ENCODE measurements at places on chromosomes 11 and 22. TPM values are rescaled to one million over a fixed set of nuclear protein-coding genes. Genes with fewer than 3 reads are reported as not detected.

TFIP11 gene
- total RNA-seq, result 18.3 TPM

LUZP2 gene
- total RNA-seq, result under 0.01 TPM

PDGFB gene
- total RNA-seq, result 48.2 TPM

IL10RA gene
- not detected for total RNA-seq

KBTBD3 gene
- 2.0 TPM for total RNA-seq

DERL3 gene
- total RNA-seq, result 3.9 TPM

SCUBE2 gene
- 0.25 TPM for total RNA-seq

MTA2 gene
- 88.7 TPM for total RNA-seq

RRAS2 gene
- 105 TPM for total RNA-seq

ESAM gene
- 35.7 TPM for total RNA-seq

MS4A12 gene
- total RNA-seq, result not detected

RANBP1 gene
- 754 TPM for total RNA-seq

RDX gene
- total RNA-seq, result 31.3 TPM

CADM1 gene
- total RNA-seq, result 51.8 TPM

TRIM48 gene
- total RNA-seq, result not detected

CABP7 gene
- total RNA-seq, result not detected

Measured in mesangial cell (primary cell).